NCI-H82 (cell line): ENCODE measurements at places on chromosomes 4 and X.

- DNase-seq: no peak
Observed at GRCh38 chrX:13614154-13614553, 38.8 kb upstream of the TCEANC start.

DNA sequence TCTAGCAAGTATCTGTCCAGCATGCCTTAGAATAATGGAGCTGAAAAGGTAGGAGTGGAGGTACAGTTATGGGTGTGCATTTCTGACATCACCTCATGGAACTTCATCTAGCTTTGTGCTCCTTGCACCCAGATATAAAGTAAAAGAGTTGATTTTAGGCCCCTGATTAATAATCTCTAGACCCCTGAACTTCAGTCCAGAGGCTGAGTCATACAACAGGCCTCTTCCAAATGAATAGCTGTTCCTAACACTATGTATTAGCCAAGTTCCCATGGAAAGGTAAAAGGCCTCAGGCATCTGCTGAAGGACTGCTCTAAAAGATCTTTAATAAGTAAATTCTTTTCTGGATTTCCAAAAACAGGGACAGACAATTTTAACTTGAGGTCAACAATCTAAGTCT, 16.2 kb downstream of the TBC1D9 start:
- DNase-seq: no peak

- DNase-seq: no peak
Observed at GRCh38 chr4:2806390-2807355, 13.8 kb downstream of the SH3BP2 start.

GRCh38 chr4:97812768-97813167, 330.5 kb downstream of the STPG2 start:
- no peak for DNase-seq

DNA sequence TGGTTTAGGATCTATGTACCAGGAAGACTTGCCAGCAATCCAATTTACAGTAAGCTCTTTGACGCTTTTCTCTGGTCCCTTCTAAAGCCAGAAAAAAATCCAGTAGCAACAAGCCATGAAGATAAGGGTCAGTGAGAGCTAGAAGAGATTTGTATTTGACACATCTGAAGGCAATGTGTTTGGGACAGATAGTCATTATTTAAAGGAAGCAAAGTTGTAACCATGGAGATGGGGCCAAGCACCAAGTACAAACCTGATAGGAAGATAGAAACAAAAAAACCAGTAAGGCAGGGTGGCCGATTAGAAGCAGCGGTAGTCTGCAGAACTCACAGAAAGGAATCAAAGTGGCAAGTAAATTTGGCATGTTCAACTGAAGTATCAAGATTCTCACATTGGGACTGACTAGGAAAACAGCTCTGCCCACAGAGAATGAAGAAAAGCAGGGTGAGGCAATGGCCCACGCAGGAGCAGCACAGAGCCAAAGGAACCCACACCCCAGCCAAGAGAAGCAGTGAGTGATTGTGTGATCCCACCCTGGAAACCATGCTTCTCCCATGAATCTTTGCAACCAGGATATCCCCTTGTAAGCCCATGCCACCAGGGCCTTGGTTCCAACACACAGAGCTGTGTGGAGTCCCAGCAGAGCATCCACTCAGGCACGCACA, 12.9 kb upstream of the C4orf54 start:
- peak; percentile 15 for DNase-seq

DNA sequence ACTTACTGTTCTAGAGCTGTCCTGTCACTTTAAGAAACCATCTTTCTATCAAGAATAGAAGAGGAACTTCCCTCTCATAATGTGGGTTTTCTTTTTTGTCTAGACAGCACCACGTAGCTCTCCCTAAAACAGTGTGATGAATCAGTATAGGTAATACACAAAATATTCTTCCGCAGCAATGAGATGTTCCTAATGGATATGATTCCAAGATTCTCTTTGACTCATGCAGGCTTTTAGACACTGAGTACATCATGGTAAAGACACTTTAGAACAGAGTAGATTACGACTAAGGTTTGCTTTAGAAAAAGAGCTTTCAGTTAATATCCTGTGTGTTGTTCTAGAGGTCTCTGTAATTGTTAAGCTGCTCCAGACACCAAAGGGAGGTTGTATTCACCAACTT, 69.8 kb downstream of the PTTG2 start:
- no peak for DNase-seq

GRCh38 chr4:169957785-169958184, 68.4 kb downstream of the MFAP3L start:
- DNase-seq: no peak

DNA sequence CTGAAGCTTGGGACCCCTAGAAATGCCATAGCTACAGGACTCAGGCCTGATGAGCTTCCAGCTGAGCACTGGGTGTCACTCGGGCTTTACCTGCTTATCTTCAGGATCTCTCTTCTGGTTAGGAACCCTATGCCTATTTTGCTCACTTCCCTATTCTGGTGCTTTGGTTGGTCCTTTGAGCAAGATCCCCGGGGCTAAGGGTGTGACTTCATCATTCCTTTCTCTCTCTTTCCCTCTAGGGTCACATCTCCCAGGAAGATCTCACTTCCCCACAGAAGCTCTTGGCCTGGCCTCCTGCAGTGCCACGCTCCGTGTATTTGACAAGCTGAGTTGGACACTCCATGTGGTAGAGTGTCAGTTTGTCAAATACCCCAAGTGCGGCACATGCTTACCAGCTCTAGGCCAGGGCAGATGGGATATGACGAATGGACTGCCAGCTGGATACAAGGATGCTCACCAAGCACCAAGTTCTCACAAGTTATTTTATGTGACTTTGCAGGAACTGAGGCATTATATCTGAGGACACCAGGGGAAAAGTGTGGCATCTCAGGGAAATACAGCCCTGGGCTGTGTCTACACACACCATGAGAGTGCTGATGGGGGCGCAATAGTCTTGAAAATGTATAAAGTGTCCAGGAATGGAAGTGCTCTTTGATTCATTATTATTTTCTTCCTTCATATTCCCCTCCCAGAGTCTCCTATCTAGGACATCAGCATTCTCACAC, 21.1 kb downstream of the VSIG4 start:
- no peak for DNase-seq

DNA sequence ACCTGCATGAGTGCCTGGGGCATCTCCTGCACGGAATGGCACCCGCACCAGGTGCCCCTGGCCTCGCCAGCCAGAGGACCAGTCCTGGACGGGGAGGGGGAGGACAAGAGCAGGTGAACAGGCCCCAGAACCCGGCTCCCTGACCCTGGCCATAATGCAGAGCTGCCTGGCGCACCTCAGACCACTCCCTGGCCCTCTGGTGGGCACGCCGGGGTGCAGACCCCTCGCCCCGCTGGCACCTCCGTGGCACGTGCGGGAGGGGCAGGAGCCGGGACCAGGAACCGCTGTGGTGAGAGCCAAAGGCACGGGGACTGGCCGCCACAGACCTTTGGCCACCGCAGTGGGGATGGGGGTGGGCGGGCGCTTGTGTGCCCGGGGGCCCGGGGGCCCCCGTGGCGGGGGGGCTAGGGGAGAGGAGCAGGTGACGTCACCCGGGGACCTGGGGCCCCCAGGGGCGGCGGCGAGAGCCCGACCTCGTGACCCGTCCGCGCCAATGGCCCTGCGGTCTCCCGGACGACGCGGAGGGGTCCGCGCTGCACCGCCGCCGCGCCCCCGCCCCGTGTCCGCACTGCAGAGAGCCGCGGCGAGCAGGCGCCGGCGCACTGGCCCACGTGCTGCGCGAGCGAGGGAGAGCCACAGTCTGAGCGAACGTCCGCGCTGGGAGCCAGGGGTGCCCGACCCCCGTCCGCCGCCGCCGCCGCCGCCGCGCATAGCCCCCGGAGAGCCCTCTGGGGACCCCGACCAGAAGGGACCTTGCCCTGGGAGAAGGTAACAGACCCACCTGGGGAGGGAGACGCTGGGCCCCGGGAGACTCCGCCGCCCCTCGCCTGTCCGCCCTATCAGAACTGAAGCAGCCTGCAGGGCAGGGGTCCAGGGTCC, at the start of gene PNMA3:
Gene PNMA3 (plus strand): TSS at position 600 of the 879 bp plus-strand sequence. CDS start 586 bp downstream, outside the sequence.
- peak; percentile 29 for DNase-seq
